ENCODE measurements at places on chromosomes 2 and 18.

- no peak overlapping the region for H3K4me3 ChIP-seq
- no peaks in the 10 kb centered on the region for H3K36me3 ChIP-seq
- H3K27me3 ChIP-seq, result peaks cover 13% of the 10 kb centered on the region
- no peak for DNase-seq
- 0 out of 2 replicates have a peak, but pooled peaks cover 6% of the 10 kb centered on the region for H3K4me1 ChIP-seq
- H3K27ac ChIP-seq, result no peak overlapping the region
These were observed 101.7 kb downstream of the NRP2 start for GRCh38 chr2:205783872-205784499.

DNA sequence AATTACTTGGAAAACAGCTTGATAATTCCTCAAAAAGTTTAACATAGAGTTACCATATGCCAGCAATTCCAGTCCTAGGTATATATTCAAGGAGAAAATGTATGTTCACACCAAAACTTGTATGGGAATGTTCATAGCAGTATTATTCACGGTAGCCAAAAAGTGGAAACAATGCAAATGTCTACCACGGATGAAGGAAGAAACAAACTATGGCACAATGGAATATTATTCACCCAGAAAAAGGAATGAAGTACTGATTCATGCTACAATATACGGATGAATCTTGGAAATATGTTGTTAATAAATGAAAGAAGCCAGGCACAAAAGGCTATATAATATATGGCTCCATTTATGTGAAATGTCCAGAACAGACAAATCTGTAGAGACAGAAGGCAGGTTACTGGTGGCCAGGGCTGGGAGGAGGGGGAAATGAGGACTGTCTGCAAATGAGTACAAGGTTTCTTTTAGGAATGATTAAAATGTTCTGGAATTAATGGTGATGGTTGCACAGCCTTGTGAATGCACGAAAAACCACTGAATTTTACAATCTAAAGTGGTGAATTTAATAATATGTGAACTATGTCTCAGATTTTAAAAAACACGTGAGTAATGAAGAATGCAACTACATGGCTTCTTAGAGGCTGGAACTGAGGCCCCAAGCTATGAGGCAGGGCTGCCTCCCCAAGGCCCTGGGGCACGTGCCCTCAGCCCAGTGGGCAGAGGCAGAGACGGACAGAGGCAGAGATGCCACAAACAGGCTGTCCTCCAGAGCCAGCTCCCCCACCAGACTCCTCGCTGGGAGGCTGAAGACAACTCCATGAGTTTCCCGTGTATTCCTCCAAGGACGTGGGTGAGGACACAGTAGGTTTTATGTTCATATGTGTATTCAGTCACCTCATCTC, 5.0 kb downstream of the LIMS2 start:
- no peak overlapping the region for H3K4me3 ChIP-seq
- no peak for DNase-seq
- H3K36me3 ChIP-seq, result no peaks in the 10 kb centered on the region

GRCh38 chr2:232142049-232142448, 180.5 kb downstream of the DIS3L2 start:
- no peaks in the 10 kb centered on the region for H3K4me1 ChIP-seq
- H3K36me3 ChIP-seq, result no peaks in the 10 kb centered on the region
- H3K4me3 ChIP-seq, result no peak overlapping the region

DNA sequence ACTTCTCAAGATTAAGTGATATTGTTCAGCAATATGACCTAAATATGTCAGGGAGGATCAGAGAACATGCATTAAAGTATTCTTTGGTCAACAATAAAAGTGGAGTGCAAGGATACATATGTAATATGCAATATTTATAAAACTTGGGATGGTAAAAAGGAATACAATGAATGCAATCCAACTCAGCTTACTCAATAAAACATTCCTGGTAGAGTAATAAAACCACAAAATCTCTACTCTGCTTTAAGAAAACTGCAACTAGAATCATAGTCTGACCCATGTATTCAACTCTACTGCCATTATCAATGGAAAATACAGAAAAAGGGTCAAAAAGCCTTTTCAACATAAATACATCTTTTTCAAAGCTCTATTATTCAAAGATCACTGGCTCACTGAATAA, 11.6 kb downstream of the IRS1 start:
- H3K4me1 ChIP-seq, result peaks cover 12% of the 10 kb centered on the region
- no peak overlapping the region for H3K4me3 ChIP-seq
- DNase-seq, result no peak
- no peak overlapping the region for H3K27ac ChIP-seq

GRCh38 chr2:101330253-101330933, 21.9 kb upstream of the RNF149 start:
- H3K36me3 ChIP-seq, result no peaks in the 10 kb centered on the region
- H3K4me3 ChIP-seq, result no peak overlapping the region
- H3K4me1 ChIP-seq, result peaks cover 18% of the 10 kb centered on the region
- H3K27ac ChIP-seq, result no peak overlapping the region
- DNase-seq, result no peak

DNA sequence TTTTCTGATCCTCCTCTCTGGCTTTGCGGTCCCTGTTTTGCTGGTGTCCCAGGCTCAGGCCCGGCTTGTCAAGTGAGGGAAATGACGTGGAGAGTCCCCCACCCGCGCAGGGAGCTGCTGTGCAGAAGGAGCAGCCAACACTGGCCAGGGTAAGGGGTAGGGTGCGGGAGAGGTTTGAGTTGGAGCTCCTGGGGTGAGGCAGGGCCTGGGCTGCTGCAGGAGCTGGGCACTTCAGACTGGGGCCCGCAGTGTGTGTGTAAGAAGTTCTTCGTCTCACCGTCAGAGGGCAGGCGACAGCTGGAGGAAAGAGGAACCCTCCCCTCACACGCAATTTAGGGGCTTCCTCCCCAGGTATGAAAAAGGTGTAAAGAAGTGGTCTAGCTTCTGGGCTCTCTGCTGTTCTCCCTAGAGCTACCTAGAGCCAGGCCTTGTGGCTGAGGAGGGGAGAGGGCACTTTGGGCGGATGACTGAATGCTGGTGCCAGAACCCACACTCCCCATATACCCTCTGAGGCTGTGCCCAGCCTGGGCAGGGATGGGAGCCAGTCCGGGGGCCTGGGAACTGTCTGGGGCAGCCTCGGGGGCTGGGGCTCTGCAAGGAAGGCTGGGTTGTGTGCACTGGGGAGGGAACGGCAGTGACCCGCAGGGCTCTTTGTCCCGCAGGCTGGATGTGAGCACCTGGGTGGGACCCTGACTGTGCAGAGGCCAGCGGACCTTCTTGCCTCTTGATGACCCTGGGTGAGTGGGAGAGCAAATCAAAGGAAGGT, 11.8 kb downstream of the CELF4 start:
- no peak overlapping the region for H3K4me3 ChIP-seq
- H3K27ac ChIP-seq, result no peak overlapping the region
- H3K4me1 ChIP-seq, result no peaks in the 10 kb centered on the region

- H3K4me1 ChIP-seq, result peaks cover 4% of the 10 kb centered on the region
- no peak overlapping the region for H3K4me3 ChIP-seq
- no peaks in the 10 kb centered on the region for H3K36me3 ChIP-seq
- no peak overlapping the region for H3K27ac ChIP-seq
These were observed 20.3 kb downstream of the CHMP1B start for GRCh38 chr18:11871501-11871900.

DNA sequence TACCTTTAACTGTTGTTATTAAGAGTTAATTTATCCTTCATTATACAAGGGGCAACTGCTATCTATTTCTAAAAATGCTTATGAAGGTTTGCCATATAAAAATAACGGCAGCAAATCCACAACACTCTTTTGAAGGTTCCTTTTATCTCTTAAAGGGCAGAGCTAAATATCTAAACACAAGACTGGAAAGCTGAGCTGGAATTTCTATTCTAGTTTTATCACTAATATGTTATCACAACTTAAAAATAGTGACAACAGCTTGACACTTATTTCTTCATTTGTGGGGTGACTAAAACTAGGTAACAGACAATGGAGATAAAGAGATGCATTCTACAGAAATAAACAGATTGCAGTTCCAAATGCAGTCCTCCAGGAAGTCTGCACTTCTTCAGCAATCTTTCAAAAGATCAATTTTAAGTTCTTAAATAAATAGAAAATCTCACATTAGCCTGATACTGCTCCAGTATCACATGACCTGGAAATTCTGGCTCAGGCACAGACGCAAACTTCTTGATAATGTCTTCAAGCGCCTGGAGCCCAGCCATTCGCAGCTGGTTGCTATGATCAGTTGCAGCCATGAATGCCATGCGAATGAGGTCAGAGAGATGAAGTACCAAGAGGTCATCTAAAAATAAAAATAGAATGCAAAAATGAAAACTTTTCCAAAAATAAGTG, 54.0 kb upstream of the STRN start:
- no peak for DNase-seq
- no peak overlapping the region for H3K4me3 ChIP-seq
- no peak overlapping the region for H3K27ac ChIP-seq
- H3K27me3 ChIP-seq, result no peaks in the 10 kb centered on the region
- no peaks in the 10 kb centered on the region for H3K36me3 ChIP-seq
- H3K4me1 ChIP-seq, result no peaks in the 10 kb centered on the region

DNA sequence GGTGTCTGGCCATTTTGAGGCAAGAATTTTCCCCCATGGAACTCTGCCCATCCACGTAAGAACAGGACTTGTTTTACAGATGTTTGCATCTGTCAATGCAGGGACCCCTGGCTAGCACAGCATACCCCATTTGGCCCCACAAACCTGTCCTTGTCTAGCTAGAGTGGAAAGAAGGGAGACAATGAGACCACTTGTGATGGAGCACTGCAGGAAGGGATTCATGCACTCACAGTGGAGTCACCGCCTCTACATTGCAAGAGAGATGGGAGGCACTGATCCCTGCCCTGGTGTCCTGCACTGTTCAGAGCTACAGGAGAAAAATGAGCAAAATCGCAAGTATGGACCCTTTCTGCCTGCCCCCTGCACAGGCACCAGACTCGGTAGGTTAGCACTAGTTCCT, 32.5 kb downstream of the NPAS2 start:
- peaks cover 27% of the 10 kb centered on the region for H3K4me1 ChIP-seq
- no peak for DNase-seq
- H3K36me3 ChIP-seq, result no peaks in the 10 kb centered on the region
- H3K27ac ChIP-seq, result no peak overlapping the region
- no peak overlapping the region for H3K4me3 ChIP-seq

DNA sequence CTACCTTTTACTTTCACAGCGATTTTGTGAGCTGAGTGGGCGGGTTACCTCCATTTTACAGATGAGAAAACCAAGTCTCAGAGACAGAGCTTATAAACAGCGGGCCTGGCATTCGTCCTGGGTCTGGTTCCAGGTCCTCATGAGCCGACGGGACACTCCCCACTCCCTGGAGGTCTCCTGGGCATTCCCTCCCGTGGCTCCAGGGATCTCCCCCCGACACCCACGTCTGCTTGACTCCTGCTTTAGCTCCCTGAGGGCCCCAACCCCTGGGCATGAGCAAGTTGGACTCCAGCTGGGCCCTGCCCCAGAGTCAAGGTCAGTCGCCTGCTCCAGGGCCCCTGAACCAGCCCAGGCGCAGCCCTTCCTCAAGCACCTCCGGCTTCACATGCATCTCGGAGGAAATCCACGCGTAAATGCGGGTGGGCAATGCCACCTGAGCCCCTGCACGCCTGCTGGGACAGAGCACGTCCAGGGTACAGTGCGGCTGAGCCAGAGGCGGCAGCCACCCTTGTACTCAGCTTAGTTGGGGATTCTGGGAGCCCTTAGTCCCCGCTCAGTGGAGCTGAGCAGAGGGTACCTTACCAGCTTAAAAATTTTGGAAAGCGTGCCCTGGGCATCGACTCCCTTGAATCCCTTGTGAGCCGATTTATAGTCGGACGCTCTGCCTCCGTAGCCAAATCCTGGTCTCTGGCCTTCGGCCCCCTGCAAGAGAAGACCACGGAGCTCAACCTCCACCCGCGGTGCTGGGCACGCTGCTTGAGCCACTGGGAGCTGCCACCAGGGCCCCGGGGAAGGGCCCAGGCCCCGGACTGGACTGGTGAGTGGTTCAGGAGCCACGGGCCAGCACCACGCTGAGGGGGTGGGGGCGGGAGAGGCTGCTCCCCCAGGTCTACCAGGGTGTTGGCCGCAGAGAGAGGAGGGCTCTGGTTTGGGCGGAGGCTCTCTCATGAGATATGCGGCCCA, 148.1 kb downstream of the MBP start:
- H3K27me3 ChIP-seq, result no peaks in the 10 kb centered on the region
- DNase-seq, result no peak
- H3K4me3 ChIP-seq, result no peak overlapping the region

- no peak overlapping the region for H3K27ac ChIP-seq
- H3K36me3 ChIP-seq, result no peaks in the 10 kb centered on the region
- H3K27me3 ChIP-seq, result no peaks in the 10 kb centered on the region
- DNase-seq, result no peak
- H3K4me3 ChIP-seq, result no peak overlapping the region
These were observed 179.4 kb downstream of the DOK6 start for GRCh38 chr18:69580107-69580506.

Data from HCT116 (cell line).